ENCODE measurements at places on chromosomes 16 and 17. TPM values are rescaled to one million over a fixed set of nuclear protein-coding genes. Genes with fewer than 3 reads are reported as not detected.

The ADORA2B gene
- 10.5 TPM for total RNA-seq

The TMED6 gene
- not detected for total RNA-seq

The TCAP gene
- total RNA-seq: 0.26 TPM

The NOTUM gene
- 0.51 TPM for total RNA-seq

The CCL16 gene
- total RNA-seq: not detected

The ASPHD1 gene
- total RNA-seq: 5.9 TPM

The KRTAP4-4 gene
- not detected for total RNA-seq

The SOST gene
- total RNA-seq: not detected

- peaks cover 5% of the 10 kb centered on the region for H3K4me1 ChIP-seq
- H3K4me3 ChIP-seq: no peak overlapping the region
- no peak overlapping the region for H3K27ac ChIP-seq
- DNase-seq: peak; percentile 84
- no peaks in the 10 kb centered on the region for H3K36me3 ChIP-seq
These were observed 195.9 kb upstream of the C17orf78 start for GRCh38 chr17:37179893-37180292.

- no peak for DNase-seq
- no peak overlapping the region for H3K27ac ChIP-seq
- H3K27me3 ChIP-seq: no peaks in the 10 kb centered on the region
- H3K4me1 ChIP-seq: peaks cover 11% of the 10 kb centered on the region
These were observed 1.5 kb downstream of the PIP4K2B start for GRCh38 chr17:38797828-38798227.

GRCh38 chr16:54098247-54098646 lies 188.3 kb downstream of the IRX3 start:
- H3K27me3 ChIP-seq: no peaks in the 10 kb centered on the region
- no peak for DNase-seq
- H3K36me3 ChIP-seq: no peaks in the 10 kb centered on the region
- H3K4me3 ChIP-seq: no peak overlapping the region

DNA sequence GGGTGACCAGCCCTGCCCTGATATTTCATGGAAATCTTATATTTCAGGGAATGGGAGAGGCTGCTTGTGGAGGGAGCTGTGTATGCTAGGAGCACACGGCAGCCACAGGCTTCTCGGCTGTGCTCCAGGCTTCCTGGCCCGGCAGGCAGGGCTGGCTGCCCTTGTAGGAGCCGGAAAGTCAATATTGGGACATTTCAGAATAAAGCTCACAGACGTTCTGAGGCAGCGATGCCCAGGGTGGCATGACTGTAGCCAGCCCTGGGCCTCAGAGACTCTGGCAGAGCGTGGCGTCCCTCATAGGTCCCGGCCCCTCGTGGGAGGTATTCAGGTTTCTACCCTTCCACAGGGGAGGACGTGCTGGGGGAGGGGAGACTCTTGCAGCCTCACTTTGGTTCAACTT lies 65.7 kb downstream of the BANP start:
- no peaks in the 10 kb centered on the region for H3K27me3 ChIP-seq
- peaks cover 7% of the 10 kb centered on the region for H3K36me3 ChIP-seq
- H3K4me1 ChIP-seq: peaks cover 14% of the 10 kb centered on the region
- no peak for DNase-seq

GRCh38 chr17:20988896-20989295 lies 53.9 kb downstream of the USP22 start:
- no peaks in the 10 kb centered on the region for H3K27me3 ChIP-seq
- H3K36me3 ChIP-seq: no peaks in the 10 kb centered on the region
- H3K4me1 ChIP-seq: no peaks in the 10 kb centered on the region
- H3K4me3 ChIP-seq: no peak overlapping the region
- DNase-seq: no peak

DNA sequence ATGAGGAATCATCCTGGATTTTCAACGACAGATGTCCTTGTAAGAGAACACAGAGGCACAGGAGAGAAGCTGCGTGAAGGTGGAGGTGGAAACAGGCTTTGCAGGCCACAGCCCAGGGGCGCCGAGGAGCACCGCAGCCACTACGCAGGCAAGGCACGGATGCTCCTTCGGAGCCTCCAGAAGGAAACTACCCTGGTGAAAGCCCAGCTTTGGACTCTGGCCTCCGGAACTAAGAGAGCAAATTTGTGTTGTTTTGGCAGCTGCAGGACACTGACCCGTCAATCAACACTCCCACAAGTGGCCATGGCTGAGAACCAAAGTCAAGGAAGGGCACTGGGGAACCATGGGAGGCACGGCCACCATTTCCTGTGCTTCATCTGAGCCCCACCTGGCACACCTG lies 3.4 kb downstream of the ARL16 start:
- H3K27me3 ChIP-seq: no peaks in the 10 kb centered on the region
- no peak overlapping the region for H3K27ac ChIP-seq
- no peak for DNase-seq

DNA sequence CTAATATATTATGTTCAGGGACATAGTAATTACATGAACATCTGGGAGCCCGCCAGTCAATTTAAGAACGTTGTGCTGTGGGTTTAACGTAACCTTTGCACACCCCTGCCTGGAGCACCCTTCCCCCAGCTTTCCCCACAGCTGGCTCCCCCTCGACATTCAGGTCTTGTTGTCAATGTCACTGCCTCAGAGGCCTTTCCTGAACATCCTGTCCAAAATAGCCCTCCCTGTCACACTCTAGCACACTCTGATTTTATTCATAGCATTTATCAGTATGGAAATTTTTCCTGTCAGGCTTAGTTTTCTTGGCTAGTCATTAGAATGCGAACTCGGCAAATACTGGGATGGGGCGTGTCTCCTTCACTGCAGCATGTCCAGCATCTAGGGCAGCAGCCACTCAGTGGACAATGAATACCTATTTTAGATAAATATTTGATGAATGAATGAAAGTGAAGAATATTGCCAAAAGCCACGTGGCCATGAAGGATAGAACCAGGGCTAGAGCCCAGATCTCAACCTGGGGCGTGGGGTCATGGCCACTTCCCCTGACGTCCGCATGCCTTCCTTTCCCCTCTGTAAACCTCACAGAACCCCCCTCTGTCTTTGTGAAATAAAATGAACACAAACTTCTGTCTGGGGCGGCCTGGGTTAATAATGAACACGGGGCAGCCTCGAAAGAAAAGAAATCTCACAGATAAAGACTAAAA lies 10.5 kb downstream of the PIK3R6 start:
- H3K36me3 ChIP-seq: no peaks in the 10 kb centered on the region
- H3K4me3 ChIP-seq: no peak overlapping the region
- DNase-seq: no peak
- no peak overlapping the region for H3K27ac ChIP-seq

DNA sequence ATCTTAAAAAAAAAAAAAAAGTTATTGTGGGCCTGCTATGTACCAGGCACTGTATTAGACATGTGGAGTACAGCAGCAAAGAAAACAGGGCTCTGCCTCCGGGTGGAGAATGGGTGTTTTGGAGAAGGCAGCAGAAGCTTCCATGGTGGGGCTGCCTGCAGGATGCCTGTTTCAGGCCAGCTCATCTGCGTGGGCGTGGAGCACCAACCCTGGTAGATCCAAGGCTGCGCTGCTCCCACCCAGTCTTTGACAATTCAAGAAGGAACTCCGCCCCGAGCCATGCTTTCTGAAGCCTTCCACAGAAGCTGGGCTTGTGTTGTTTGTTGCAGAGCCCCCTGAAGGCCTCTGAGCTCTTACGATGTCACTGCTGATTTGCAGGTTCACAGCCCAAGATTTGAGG lies 23.2 kb upstream of the CACNG1 start:
- no peak overlapping the region for H3K4me3 ChIP-seq
- no peaks in the 10 kb centered on the region for H3K36me3 ChIP-seq
- DNase-seq: no peak

GRCh38 chr17:21535686-21536375 lies 156.5 kb upstream of the KCNJ18 start:
- H3K36me3 ChIP-seq: peaks cover 7% of the 10 kb centered on the region
- H3K4me3 ChIP-seq: no peak overlapping the region
- no peak overlapping the region for H3K27ac ChIP-seq
- H3K27me3 ChIP-seq: no peaks in the 10 kb centered on the region
- no peak for DNase-seq

DNA sequence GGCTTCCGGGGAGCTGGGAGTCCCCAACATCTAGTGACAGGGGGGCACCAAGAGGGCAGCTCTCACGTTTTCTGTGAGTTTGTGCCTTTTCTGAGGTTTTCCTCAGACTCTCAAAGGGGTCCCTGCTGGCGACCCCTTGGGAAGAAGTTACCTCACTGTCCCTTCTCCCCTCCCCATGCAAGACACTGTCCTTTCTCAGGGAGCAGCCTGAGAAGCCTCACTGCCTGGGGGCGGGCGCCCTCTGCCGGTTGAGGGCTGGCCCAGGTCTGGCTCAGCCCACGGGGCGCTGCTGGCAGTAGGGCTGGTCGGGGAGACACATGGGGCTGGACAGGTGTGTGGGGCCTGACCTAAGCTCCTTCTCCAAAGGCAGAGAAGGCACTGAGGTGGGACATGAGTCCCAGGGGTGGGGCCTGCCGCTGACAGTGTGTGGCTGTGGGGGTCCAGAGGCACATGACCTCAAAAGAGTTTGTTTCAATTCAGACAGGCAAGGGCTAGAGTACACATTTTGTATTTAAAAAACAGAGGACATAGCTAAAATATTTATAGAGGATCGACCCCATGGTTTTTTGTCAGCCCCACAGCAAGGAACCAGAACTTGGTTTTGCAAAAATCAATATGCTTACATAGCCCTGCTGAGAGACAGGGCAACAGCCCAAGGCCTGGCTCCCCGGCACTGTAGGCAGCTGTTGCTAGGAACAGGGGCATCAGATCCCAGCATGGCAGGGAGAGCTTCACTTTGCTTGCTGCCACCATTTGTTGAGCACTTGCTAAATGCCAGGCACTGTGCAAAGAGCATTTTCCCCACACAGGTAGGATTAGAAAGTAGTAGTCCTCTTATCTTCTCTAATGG lies 18.5 kb upstream of the ALDH3A1 start:
- peaks cover 4% of the 10 kb centered on the region for H3K4me1 ChIP-seq
- peak; percentile 29 for DNase-seq
- no peak overlapping the region for H3K27ac ChIP-seq
- H3K4me3 ChIP-seq: no peak overlapping the region
- peaks cover 2% of the 10 kb centered on the region for H3K27me3 ChIP-seq

GRCh38 chr16:87635541-87636049 lies 33.3 kb downstream of the JPH3 start:
- no peak overlapping the region for H3K4me3 ChIP-seq
- H3K4me1 ChIP-seq: no peaks in the 10 kb centered on the region
- DNase-seq: peak; percentile 28
- H3K27me3 ChIP-seq: peaks cover 6% of the 10 kb centered on the region
- no peak overlapping the region for H3K27ac ChIP-seq

DNA sequence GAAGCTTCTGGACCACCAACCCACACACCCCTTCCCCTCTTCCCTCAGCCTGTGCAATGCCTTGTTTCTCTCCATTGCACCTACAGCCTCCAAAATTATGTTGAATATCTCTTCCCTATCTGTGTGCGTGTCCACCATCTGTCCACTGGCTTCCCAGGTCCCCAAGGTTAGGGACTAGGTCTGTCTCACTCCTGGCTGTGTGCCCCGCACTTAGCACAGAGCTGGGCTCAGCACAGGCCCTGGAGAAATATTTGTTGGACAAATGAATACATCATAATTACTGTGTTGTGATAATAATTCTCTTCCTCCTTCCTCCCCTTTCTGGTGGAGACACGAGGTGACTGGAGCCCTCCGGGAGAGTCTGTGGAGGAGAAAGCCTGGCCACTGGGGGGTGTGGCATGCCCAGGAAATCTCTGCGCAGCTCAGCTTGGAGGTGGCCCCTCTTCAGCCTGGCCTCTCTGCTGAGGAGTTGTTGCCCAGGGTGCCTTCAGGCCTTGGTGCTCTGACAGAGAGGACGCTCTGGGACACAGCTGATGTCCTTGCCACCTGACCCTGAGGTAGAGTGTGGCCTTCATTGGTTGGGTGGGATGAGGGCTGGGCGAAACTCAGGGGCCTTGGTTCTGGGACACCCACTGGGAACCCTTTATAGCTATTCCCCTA lies 3.3 kb upstream of the BRD7 start:
- H3K36me3 ChIP-seq: no peaks in the 10 kb centered on the region
- H3K4me3 ChIP-seq: no peak overlapping the region
- H3K4me1 ChIP-seq: peaks cover 5% of the 10 kb centered on the region
- H3K27ac ChIP-seq: no peak overlapping the region

DNA sequence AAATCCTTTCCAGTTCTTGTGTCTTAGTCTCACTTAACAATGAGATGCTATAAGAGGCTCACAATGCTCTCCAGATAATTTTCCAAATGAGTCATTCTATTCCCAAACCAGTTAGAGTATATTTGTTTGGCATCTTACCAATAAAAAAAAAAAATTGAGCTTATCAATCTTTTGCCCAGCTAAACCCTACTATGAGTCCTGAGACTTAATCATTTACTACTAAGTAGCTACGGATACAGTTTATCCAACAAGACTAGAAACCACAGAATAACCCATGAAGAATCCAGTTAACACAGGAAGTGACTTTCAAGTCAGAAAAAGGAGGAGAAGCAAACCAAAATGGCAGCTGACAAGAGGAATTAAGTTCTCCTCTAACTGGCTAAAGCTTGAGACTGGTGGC lies 330.3 kb upstream of the XYLT1 start:
- no peak overlapping the region for H3K4me3 ChIP-seq
- H3K36me3 ChIP-seq: no peaks in the 10 kb centered on the region
- no peaks in the 10 kb centered on the region for H3K27me3 ChIP-seq
- peak; percentile 4 for DNase-seq

- no peaks in the 10 kb centered on the region for H3K4me1 ChIP-seq
- no peaks in the 10 kb centered on the region for H3K27me3 ChIP-seq
- no peak for DNase-seq
- no peak overlapping the region for H3K27ac ChIP-seq
- H3K4me3 ChIP-seq: no peak overlapping the region
- no peaks in the 10 kb centered on the region for H3K36me3 ChIP-seq
These were observed 35.9 kb upstream of the FOXJ1 start for GRCh38 chr17:76176701-76177574.

DNA sequence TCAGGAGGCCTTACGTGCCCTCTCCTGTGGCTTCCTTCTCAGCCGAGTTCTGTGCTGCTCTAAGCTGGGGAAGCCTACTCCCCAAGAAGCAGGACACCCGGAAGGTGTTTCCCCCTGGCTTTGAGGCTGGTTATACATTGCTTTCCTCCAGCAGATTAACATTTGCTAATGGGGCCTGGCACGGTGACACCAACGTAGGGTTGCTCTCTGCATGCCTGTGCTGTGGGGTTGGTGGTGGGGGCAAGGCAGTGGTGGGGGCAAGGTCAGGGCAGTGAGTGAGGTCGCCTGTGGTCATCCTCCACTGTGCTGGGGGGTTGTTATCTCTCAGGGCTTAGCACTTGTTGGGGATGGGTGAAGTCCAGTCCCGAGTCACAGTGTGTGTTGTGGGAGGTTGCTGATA lies 4.2 kb downstream of the USP6 start:
- no peaks in the 10 kb centered on the region for H3K4me1 ChIP-seq
- no peak overlapping the region for H3K4me3 ChIP-seq
- peaks cover 35% of the 10 kb centered on the region for H3K27me3 ChIP-seq
- H3K36me3 ChIP-seq: no peaks in the 10 kb centered on the region
- no peak overlapping the region for H3K27ac ChIP-seq
- DNase-seq: no peak

DNA sequence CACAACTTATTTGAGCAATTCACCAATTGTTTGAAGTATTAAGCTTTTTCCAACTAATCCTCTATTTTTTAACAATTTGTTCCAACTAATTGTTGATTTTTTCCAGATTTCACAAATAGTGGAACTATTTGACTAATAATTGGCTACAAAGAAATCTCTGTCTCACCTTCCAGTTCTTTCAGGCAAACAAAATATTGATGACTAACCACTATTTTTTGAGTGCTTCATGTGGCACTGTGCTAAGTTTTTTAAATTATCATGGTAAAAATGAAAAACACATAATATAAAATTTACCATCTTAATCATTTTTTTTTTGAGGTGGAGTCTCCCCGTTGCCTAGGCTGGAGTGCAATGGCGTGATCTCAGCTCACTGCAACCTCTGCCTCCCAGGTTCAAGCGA lies 24.6 kb upstream of the GRIN2A start:
- H3K4me3 ChIP-seq: no peak overlapping the region
- no peak overlapping the region for H3K27ac ChIP-seq
- no peaks in the 10 kb centered on the region for H3K4me1 ChIP-seq
- no peaks in the 10 kb centered on the region for H3K27me3 ChIP-seq
- no peak for DNase-seq

Data from fibroblast of lung (primary cell).